ENCODE measurements at places on chromosomes 2 and 18.

GRCh38 chr2:11652553-11652952 is 17.4 kb downstream of the NTSR2 start:
- DNase-seq, result no peak

- DNase-seq, result no peak
These were observed 145.4 kb upstream of the PIK3C3 start for GRCh38 chr18:41809652-41810051.

- DNase-seq, result no peak
These were observed 30.7 kb upstream of the FANCL start for GRCh38 chr2:58271826-58272225.

- no peak for DNase-seq
These were observed 42.6 kb downstream of the PKP4 start for GRCh38 chr2:158499383-158499782.

DNA sequence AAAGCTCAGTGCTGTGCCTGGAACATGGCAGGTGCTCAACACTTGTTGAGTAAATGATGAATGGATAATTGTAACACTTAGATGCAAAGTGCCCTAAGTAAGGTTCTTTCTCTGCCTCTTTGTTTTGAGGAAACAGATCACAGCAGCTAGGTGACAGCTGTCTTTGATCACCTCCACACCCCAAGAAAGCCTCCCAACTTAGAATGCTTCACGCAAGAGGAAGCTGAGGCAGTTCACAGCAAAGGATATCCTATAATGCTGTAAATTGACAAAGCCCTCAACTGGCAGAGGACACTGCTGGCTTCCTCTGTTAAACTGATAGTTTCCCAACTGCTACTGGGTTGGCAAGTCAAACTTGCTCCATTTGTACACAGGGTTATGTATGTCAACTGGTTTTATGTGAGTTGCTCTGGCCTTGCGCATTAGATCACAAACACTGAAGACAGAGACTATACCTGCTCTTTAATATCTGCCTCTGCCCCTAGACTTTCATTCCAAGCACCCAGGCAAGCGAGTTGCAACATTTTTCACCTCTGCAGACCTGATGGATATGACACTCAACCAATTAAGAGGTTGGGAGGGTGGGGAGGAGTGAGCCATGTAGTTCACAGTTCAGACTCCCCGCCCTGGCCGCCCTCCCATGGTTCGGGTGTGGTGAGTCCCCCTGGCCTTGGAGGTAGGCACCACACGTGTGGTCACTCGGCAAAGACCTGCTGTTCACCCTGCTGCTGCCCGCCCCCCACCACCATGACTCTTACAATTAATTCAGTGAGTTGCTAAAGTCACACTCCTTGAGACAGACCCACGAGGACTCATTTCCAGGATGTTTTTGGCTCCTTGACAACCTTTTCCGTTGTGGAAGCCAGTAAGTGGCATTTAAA is 4.8 kb upstream of the MALL start:
- DNase-seq, result no peak

DNA sequence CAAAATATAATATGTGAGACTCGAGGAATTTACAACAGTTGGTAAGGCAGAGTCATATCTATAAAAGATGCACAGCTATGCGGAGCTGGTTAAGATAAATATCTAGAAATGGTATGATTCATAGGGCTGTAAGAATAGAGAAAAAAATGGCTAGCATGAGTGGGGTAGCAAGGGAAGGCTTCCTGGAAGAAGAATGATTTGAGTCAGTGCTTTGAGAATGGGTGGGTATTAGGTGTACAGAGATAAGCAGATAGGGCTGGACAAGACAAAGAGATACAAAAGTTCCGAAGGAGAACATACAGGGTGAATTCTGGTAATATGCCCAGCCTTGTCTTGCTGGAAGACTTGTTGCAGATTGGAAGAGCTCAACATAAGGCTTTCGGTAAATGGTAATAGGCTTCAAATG is 291.5 kb upstream of the CCDC68 start:
- DNase-seq, result no peak

- no peak for DNase-seq
These were observed 42.9 kb downstream of the RBKS start for GRCh38 chr2:27847333-27847732.

DNA sequence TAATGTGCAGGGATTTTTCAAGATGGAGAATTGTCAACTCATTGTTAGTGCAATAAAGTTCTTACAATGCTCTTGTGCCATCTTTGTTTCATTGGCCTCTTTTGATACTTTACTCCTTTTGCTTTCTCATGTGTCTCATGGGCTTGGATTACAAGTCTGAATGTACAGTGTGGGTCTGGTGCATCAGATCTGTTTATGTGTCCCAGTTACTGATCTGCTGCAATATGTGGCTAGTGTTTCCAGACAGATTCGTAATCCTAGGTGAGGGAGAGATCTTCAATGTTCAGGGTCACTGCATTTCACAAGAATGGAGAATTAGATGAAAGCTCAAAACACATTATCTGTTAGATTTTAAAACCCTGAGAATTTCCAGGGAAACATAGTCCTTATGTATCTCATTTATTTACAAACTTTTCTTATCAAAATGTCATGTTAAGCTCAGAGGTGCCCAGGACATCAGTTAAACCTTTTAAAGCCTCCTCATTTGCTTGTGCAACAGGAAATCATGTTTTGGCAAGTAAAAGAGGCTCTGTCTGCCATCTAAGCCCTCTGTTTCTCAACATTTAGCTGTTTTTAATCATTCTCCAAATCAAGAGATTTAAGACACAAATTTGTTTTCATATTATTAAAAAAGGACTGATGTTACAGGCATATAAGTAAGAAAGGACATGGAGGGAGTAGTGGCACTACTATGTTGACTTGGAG is 108.1 kb downstream of the NUP35 start:
- DNase-seq, result no peak

GRCh38 chr2:190250421-190250820 is 69.2 kb downstream of the HIBCH start:
- no peak for DNase-seq

GRCh38 chr18:53025247-53025646 is 685.2 kb downstream of the DCC start:
- DNase-seq, result no peak

DNA sequence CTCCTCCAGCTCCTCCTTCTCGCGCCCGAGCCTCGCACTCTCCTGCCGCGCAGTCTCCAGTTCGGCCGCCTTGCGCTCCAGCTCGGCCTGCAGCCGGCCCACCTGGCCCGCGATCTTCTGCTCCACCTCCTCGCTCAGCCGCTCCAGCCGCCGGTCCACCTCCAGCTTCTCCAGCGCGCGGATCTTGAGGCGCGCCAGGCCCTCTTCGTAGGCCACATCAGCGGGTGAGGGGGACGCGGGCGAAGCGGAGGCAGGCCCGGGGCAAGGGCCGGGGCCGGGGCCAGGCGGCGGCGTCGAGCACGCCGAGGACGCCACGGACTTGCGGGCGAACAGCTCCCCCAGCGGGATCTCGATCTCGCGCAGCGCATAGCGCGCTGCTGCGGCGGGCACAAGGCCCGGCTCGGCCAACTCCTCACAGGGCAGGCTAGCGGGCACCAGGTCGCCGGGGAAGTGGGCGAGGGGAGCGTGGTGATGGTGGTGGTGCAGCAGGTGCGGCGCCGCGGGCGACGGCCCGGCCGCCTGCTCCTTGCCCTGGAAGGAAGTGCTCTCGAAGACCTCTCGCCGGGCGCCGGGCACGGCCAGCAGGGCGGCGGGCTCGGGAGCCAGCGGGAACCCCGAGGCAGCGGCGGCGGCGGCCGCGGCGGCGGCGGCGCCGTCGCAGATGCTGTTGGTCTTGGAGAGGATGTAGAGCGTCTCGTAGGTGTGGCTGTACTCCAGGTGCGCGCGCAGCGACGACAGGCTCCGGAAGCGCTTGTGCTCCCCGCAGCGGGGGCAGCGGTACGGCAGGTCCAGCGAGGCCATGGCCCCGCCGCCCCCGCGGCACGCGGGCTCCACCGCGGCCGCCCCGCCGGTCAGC is 15.2 kb downstream of the FBXO41 start:
- no peak for DNase-seq

- no peak for DNase-seq
These were observed 113.6 kb downstream of the RNF144A start for GRCh38 chr2:7030810-7031209.

DNA sequence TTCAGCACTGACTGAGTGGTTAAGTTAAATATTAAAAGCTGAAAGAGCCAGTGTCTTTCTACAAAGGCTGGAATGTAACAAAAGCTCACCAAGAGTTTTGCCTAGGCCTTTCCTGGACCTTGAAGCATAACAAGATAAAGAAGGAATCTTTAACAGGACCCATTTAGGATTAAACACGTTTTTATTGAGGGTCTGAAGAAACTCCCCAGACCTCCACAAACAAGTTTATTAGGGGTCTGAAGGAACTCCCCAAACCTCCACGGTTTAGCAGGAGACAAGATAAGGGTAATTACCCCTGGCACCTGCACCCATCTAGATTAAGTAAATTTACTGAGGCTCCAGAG is 104.0 kb downstream of the ACAA2 start:
- no peak for DNase-seq

- no peak for DNase-seq
These were observed 35.6 kb downstream of the RPE start for GRCh38 chr2:210038078-210038477.

- no peak for DNase-seq
These were observed 328.5 kb upstream of the DSEL start for GRCh38 chr18:67845035-67845434.

GRCh38 chr2:100240386-100240785 is 81.9 kb downstream of the LONRF2 start:
- no peak for DNase-seq

DNA sequence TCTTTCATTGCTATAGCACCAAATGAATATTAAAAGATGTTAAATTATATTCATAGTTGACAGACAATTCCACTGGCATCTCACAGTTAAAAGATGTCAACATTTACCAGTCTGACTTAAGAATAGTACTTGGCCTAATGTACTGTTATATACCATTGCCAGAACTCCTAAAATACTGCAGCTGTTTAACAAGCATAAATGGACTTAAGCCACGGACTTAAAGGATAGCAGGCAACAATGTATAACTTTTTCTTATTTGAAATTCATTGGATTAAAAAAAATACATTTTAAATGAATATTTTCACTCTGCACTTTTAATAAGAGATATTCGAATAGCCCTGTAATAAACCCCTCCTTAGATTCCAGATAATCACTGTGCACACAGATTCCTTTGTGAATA is 3.8 kb downstream of the TCF4 start:
- DNase-seq, result no peak

DNA sequence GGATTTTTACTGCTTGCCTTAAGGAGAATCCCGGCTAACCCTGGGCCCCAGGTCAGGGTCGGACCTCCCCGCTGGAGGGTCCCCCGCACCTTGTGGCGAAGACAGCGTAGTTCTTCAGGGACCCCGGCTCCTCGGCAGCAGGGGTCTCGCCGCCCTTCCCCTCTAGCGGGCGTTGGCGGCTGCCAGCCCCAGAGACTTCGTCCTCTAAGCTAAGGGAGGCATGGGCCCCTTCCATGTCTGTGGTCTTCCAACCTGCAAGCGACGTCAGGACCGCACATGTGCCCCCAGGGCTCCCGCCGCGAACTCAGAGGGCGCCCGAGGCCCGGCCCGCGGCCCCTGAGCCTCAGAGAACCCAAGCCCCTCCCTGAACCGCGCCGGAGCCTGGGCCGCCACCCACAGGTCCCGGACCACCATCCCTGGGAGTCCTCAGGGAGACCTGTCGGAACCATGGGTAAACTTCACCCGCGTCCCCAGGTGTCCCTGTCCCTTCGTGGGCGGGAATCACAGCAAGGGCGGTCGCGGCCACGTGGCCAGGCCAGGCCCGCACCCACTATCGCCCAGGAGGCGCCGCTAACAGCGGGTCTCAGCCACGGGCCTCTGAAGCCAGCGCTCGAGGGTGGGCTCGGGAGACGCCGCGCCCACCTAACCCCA is 562 bp downstream of the ANKMY1 start:
- DNase-seq, result no peak

GRCh38 chr2:27249891-27250651 is 12.8 kb downstream of the SLC30A3 start:
- no peak for DNase-seq

- no peak for DNase-seq
These were observed 6.1 kb upstream of the TBC1D8 start for GRCh38 chr2:101157272-101157671.

All from NK-92 treated with Interleukin-12 subunit alpha and Interleukin-12 subunit beta, amount 100 ng/mL, for 24 hours (cell line).